Activated CD4-positive, alpha-beta T cell treated with anti-CD3 and anti-CD28 coated beads, Interleukin-2, Interleukin-4, amounts not matched to agents 100 ng/mL and 50 ng/mL, durations not matched to agents 16 hours and 8 hours (primary cell): ENCODE measurements at places on chromosomes 7 and 10.

GRCh38 chr7:68203251-68203650 lies 1206.6 kb downstream of the TYW1 start:
- no peak for DNase-seq

DNA sequence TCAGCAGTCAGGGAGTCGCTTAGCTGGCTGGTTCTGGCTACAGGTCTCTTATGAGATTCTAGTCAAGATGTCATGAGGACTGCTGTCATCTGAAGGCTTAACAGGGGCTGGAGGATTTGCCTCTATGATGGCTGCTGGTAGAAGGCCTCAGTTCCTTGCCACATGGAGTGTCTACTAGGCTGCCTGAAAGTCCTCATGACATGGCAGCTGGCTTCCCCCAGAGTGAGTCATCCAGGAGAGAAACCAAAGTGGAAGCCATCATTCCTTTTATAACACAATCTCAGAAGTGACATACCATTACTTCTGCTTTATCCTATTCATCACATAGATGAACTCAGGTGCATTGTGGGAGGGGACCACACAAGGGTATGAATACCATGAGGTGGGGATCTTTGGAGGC lies 75.1 kb downstream of the EXOC6 start:
- no peak for DNase-seq

DNA sequence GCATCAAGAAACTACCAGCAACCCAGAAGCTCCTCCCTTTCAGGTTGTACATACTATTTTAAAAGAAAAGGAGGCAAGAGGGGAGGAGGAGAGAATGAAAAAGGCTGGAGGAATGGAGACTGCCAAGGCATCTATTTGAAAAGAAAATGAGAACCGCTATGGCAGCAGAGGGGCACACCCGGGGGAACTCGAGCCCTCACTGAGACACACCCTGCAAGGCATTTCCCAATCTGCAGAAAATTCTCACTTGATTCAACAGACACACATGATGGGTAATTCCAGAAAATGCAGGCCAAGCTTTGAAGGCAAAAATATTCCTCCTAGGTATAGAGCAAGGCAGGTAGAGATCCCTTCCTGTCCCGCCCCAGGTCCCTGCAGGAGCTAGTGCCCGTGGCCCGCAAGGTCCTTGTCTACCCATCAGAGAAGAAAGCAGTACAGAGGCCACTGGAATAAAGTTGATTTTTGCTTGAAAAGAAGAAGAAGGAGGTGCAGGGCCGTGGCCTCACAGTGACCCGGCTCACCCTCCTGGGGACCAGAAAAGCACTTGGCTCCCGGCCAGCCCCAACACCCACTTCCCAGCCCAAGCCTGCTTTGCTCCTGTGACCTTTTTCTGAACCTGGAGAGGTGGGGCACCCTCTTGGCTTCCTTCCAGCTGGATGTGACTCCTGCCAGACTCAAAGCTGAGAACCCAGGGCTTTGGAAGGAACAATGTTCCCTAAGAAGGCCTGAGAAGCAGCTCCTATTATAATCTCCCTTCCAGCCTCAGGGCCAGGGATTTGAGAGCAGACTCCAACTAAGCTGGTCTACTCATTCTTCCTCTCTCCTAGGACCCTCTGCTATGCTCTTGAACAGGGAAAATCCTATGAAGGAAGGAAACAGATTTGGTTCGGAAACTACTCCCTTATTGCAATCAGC lies 6.2 kb upstream of the PIK3CG start:
- no peak for DNase-seq

DNA sequence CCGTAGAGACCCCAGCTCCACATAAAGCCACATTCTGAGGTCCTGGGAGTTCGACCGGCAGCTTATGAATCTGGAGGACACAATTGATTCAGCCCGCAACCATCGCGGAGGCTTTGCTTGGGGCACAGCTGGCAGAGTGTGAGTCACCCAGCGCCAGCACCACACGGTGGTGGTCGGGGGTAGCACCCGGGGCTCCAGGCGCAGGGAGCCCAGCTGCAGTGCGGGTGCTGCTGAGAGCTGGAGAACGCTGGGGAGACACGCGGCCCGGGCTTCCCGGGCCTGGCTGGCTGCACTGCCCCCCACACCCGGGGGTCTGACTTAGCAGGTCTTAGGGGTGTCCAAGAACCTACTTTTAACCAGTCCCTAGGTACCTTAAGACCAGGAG lies 87.9 kb downstream of the PAXIP1 start:
- no peak for DNase-seq

DNA sequence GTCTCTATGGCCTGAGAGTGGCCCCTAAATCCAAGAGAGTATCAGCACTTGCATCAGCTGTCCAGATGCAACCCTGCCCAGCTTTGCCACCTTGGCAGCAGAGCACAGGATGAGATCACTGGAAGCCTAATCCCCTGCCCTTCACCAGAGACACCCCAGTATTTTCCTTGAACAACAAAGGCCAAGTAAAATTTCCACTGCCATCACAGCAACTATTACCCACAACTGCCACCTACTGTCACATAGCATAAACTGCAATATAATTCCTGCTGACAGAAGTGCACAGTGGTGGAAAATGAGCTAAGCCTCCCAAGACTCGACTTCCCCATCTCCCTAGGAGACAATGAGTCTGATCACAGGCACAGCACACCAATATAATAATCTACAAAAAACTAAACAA lies 462.8 kb upstream of the ZWINT start:
- DNase-seq, result peak; percentile 6

DNA sequence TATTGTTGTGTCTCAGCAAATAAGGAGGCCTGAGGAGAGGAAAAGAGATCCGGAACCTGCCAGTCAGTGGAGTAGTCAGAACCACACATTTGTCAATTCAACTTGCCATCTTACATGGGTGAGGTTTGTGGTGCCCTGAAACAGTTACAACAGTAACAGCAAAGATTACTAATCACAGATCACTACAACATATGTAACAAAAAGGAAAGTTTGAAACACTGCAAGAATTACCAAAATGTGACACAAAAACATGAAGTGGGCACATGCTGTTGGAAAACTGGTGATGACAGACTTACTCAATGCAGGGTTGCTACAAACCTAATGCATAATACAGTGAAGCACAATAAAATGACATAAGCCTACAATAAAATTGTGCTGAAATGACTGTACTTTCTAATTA lies 89.4 kb downstream of the LRRN3 start:
- DNase-seq, result no peak

GRCh38 chr10:9819756-9820494 lies 1197.7 kb upstream of the CELF2 start:
- DNase-seq, result no peak

- no peak for DNase-seq
These were observed 109.6 kb upstream of the SP4 start for GRCh38 chr7:21317966-21318915.

DNA sequence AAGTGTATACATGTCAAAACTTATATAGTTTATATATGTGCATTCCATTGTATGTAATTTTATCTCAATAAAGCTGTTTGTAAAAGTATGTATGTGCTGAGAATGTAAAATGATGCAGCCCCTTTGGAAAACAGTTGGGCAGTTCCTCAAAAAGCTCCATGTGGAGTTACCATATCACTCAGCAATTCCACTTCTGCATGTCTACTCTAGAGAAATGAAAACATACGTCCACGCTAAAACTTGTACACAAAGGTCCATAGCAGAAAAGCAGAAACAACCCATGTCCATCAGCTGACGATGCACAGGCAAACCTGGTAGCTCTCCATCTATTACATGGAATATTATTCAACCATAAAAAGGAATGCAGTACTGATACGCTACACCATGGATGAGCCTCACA lies 8.3 kb upstream of the RGS10 start:
- DNase-seq, result no peak

DNA sequence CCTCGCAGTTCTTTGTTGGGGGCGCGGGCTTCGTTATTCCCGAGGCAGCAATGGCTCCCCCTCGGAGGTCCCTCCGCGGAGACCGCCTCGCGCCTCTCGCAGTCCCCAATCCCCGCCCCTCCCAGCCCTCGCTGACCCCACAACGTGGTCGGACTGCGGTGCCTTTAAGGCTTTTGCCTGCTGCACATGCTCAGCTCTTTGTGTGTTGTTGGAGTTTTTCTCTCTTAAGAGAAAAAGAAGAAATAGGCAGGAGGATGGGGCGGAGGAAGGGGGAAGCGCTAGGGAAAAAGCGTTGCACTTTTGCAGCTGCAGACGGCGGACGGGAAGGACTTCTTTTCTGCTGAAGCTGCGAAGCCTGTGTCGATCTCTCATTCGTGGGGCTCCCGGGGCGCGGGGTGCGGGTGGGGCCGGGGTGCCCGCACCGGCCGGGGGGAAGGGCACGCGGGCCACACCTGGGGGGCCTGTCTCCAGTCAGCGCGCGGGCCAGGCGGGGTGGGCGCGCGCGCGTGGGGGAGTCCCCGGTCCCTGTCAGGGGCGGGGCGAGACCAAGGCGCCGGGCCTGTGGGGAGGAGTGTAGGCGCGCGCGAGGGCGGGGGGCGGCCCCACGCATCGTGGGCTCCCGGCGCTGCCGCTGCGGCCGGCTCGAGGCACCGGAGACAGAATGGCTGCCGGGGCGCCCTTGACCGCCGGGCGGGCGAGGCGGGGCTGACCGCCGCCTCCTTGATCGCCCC lies 445 bp upstream of the ATRNL1 start:
- no peak for DNase-seq

DNA sequence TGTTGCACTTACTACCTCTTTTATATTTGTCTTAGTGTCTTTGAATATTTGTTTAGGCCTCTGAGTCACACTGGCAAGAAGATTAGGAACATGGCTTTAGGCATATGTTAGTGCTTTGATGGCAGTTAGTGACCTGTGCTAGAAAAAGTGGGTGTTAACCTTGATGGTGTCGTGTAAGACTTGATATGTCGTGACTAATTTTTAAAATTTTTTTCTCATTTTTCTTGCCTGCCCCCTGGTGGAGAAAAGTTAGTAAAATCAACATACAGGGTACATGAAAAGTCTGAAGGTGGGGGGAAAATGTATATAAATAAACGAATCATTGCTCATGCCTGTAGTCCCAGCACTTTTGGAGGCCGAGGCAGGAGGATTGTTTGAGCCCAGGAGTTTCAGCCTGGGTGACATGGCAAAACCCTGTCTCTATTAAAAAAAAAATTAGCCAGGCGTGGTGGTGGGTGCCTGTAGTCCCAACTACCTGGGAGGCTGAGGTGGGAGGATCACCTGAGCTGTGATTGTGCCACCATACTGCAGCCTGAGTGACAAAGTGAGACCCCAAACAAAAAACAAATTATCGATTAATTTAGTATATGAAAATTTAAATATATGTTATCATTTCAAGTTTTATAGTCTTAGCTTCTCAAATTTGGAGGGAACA lies 44.6 kb downstream of the TAX1BP1 start:
- DNase-seq, result peak; percentile 55

DNA sequence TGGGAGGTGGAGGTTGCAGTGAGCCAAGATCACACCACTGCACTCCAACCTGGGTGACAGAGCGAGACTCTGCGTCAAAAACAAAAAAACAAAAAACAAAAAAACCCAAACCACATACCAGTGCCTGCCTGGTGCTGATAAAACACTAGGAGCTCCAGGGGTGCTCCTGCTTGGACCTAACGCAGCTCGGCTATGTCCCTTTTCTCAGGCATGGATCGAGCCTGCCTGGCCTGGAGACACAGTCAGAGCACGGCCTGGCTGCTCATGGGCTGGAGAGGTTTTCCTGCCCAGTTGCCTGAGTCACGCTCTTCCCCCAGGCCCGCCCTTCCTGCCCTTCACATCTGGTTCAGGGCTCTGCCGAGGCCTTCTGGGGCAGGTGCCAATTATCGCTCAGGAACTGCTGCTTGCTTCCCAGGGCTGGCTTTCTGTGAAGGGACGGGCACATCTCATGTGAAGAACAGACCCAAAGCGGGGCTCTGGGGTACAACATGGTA lies 12.6 kb upstream of the NPFFR1 start:
- DNase-seq, result no peak

GRCh38 chr10:107269626-107270025 lies 105.1 kb upstream of the SORCS1 start:
- no peak for DNase-seq

DNA sequence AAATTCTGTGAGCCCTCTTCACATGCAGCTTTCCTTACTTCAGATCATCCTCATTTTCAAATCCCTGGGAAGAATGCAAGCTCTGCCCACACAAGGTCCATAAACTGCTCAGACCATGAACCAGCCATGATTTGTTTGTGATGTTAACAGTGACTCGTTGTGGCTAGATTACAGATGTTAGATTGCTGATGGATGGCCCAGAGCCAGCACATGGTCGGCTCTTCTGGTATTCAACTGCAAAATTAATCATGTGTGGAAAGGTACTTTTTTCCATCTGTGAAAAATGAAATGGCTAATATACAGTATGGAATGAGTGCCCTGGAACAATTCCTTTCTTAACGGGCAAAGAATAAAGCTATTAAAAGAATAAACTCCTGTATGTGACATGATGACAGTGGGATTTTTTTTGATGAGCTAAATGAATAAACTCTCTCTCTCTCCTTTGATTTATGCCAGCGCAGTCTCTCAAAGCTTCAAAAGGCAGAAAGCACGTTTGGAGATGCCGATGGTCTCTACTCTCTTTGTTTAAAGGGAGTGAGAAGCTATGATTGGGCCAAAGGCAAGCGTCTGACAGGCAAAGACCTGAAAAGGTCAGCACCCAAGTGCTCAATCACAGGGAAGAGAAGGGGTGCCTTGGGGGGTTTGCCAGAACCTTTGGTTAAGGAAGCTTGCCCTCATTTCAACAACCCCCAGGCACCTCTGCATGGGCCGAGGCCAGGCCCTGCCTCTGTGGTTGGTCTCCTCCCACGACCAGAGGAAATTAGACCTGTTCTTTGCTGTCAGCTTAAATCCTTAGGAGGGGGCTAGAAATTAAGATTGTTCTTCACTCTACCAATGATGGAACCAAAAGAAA lies 444.0 kb upstream of the NFE2L3 start:
- no peak for DNase-seq
